ENCODE measurements at places on chromosomes 3 and 15. TPM values are rescaled to one million over a fixed set of nuclear protein-coding genes. Genes with fewer than 3 reads are reported as not detected.

Gene GOLGA8M
- 1.2 TPM for total RNA-seq

Gene CPEB1
- 42.7 TPM for total RNA-seq

Gene TADA3
- 101 TPM for total RNA-seq

Gene MINAR1
- total RNA-seq, result 0.83 TPM

Gene TRIM42
- total RNA-seq, result not detected

Gene SHC4
- total RNA-seq, result 2.0 TPM

Gene CLRN1
- not detected for total RNA-seq

Gene TF
- 0.17 TPM for total RNA-seq

Gene CPNE9
- total RNA-seq, result not detected

Gene DNASE1L3
- not detected for total RNA-seq

Gene GPR149
- total RNA-seq, result not detected

Gene IFT122
- total RNA-seq, result 27.1 TPM

Gene PLCL2
- total RNA-seq, result 20.5 TPM

Gene IGSF10
- total RNA-seq, result 1.3 TPM

Gene PCSK6
- total RNA-seq, result 0.15 TPM

Gene ABHD6
- 12.1 TPM for total RNA-seq

Gene MYL3
- not detected for total RNA-seq

Gene FAM174B
- 2.8 TPM for total RNA-seq

Gene CILP
- 0.29 TPM for total RNA-seq

Gene EOGT
- total RNA-seq, result 44.1 TPM

Gene SLC28A2
- total RNA-seq, result not detected

Gene XXYLT1
- total RNA-seq, result 17.0 TPM

Gene MELTF
- total RNA-seq, result 4.9 TPM

Gene CLPX
- 28.1 TPM for total RNA-seq

Gene ROPN1
- total RNA-seq, result not detected

Gene P2RY14
- total RNA-seq, result not detected

Gene TGFBR2
- total RNA-seq, result 167 TPM

Gene ACKR4
- 33.6 TPM for total RNA-seq

Gene STARD5
- total RNA-seq, result 30.9 TPM

Gene MKRN2OS
- total RNA-seq, result 0.33 TPM

Gene CTXN2
- not detected for total RNA-seq

Gene ISY1
- total RNA-seq, result 36.9 TPM

Gene BCL6
- total RNA-seq, result 28.9 TPM

Gene ARHGEF3
- total RNA-seq, result 16.7 TPM

Gene NAA50
- total RNA-seq, result 358 TPM

Gene OXTR
- total RNA-seq, result 0.15 TPM

Gene LSAMP
- total RNA-seq, result 12.2 TPM

Gene KIF7
- 19.7 TPM for total RNA-seq

Gene FGD5
- 1.7 TPM for total RNA-seq

Gene ADPRH
- 3.6 TPM for total RNA-seq

Gene TTC23
- total RNA-seq, result 35.6 TPM

Measured in smooth muscle cell of trachea (primary cell).